ENCODE measurements at places on chromosomes 5 and 9.

DNA sequence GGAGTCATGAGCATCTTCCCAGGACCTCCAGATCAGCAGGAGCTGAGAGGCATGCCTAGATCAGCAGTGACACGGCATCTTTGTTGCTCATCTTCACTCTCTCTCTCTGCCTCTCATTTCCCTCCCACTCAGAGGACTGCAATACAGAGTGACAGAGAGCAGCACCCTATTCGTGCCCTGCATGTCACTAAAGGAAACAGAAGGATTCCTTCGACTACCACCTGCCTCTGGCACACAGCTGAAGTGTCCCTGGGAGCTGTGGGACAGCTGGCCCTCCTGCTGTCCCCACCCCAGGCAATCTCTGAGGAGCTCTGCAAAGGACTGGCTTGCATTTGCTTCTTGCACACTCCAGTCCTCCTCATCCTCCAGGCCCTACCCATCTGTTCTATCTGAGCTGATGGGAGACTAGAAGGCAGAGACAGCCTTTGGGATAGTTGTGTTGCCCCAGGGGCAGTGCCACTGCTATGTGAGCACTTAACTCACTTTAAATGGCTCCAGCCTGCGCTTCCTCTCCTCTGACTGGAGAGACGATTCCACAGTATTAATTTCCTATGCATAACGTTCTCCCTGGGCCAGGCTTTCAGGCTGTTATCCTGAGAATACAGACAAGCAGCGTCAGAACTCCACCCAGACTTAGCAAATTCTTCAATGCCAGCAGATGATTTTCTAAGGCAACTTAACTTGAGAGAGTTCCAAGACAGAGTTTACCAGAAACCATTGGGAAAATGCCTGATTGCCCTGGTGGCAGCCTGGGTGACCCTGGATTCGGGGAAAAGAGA is 167.6 kb upstream of the MAP1B start:
- no peak for DNase-seq

DNA sequence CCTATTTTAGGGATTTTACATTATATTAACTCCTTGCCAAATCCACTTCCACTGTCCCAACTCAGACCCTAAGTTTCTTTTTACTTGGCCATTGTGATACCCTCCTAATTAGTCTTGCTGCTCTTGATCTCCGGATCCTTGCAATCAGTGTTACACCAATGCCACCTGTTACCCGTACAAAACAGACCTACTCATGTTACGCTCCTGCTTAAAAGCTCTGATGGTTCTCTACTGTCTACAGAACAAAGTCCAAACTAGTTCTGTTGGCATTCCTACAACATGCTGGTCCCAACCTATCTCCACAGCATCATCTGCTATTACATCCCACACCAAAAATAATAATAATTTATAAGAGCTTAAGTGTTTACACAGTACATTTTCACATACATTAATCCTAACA is 9.8 kb downstream of the ECPAS start:
- DNase-seq, result no peak

DNA sequence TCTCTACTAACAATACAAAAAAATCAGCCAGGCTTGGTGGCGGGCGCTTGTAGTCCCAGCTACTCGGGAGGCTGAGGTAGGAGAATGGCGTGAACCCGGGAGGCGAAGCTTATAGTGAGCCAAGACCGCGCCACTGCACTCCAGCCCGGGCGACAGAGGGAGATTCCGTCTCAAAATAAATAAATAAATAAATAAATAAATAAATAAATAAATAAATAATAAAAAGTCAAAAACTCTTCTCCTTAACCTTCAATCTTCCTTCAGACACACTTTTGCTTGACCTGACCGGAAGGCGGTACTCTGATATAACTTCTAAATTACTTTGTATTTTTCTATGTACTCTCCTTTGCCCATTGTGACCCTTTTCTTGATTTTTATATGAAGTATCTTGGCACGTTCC is 302.1 kb downstream of the SLF1 start:
- no peak for DNase-seq

DNA sequence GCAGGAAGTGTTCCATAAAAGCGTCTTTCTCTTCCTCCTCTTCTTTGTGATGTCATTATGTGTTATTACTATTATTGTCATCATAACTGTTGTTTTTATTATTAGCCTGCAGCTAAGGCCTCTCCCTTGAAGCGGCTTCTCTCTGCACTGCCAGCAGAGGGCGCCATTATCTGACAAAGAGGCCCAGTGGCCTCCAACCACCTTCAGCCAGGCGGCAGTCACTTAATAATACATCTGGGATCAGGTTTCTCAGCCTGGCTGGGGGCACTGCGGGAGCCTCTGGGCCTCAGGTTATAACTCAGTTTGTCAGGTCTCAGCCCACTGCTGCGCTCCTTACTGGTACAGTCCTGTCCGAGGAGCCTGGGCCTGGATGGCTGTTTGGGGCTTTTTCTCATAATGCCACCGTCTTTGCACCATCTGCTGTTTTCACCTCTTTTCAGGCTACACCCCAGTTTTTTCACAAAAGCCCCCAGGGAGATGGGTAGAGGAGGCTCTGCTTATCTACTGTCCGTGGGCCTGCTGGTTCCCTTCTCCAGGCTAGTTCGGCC is 281.9 kb downstream of the NSG2 start:
- DNase-seq, result peak; percentile 79

DNA sequence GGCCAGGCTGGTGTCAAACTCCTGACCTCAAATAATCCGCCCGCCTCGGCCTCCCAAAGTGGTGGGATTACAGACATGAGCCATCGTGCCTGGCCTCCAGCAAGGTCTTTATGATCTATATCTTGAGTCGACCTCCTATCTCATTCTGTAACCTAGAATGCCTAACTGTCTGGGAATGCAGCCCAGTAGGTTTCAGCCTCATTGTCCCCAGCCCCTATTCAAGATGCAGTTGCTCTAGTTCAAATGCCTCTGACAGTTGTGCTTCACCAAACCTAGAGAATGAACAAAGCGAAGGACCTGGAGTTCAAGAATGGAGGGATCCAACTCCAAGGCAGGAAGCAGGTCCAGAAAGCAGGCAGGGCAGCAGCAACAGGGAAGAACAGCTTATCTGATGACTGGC is 30.8 kb downstream of the GLRX start:
- no peak for DNase-seq

- DNase-seq, result no peak
Observed at GRCh38 chr5:526456-527088, 2.3 kb upstream of the SLC9A3 start.

- no peak for DNase-seq
Observed at GRCh38 chr5:53956632-53957031, 353.7 kb downstream of the ARL15 start.

- DNase-seq, result no peak
Observed at GRCh38 chr5:59317023-59317773, 576.3 kb downstream of the PDE4D start.

- no peak for DNase-seq
Observed at GRCh38 chr9:17185481-17186029, 50.7 kb downstream of the CNTLN start.

DNA sequence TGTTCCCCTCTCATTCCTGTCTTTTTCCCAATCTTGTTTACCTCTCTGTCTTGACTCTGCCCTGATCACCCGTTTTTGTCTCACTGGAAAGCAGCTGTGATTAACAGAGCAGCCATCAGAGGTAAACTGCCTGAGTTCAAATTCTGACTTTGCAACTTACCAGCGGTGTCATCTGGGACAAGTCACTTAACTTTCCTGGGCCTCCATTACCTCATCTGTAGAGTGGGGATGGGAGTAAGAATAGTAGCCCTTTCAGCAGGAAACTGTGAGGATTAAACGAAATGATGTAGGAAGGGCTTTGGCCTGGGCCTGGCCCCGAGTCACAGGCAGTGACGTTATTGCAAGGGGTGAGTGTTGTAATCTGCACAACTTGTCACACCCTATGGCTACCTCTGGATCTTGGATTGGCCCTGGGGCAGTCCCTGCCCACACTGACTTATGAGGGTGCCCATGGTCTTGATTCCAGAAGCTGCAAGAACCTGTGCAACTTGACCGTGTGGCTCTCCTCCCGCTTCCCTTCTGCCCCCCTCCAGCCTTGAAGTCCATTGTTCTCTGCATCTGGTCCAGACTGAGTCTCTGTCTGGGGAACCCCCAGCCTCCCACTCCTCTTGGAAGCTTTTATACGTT is 657 bp upstream of the PCDH12 start:
- DNase-seq, result no peak

DNA sequence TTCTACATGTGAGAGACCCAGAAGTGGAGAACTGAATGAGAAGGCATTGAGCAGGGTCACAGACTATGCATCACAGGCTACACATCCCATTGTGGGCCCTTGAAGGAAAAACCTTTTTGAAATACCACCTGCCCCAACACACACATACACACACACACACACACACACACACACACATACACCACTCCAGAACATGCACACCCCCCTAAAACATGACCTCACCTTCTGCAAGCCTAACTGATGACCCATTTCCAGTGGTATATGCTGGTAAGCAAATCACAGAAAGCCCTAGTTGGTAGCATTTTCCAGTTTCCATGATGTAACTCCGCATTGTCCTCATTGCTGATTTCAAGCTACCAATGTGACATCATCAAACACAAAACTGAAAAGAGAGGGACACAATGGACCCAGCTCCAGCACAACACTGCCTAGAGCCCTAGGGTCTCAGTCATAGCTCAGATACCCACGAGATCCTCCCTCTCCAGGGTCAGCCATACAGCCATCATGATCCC is 36.4 kb downstream of the THBS4 start:
- no peak for DNase-seq

GRCh38 chr5:72956324-72957140 is 691 bp downstream of the FCHO2 start:
- DNase-seq, result peak; percentile 59

GRCh38 chr9:35374436-35374835 is 115.5 kb upstream of the RUSC2 start:
- DNase-seq, result no peak

DNA sequence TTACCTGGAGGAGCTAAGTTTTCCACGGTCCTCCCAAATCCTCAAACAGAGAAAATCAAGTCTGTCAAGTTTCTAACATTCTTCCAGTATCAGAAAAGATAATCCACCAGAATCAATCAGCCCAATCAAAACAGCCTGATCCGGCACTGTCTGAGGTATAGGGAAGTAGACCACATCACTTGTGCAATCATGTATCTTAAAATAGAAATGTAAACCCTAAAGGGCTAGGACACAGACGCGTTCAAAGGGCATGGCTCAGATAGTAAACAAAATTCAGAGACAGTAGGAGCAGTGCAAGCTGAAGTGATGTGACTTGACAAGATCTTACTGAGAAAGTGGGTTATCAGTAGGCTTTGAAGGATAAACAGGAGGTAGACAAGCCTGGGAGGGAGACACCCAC is 252.4 kb upstream of the DAPK1 start:
- DNase-seq, result no peak

DNA sequence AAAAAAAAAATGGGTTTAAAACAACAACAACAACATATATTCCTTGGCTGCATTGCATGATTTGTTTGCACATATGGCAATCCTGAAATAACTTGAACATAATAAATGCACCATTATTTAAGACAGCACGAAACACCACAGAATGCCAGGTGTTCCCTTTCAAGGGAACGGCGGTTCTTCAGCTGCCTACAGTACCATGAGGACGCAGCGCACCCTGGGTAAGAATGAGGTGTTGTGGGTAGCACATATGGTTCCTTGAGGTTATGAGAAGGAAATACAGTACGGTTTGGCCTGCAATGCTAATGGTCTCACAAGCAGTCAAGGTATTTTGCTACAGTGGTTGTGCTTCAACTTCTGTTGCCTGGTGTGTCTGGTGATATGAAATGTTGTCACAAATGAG is 174.8 kb downstream of the SLC12A2 start:
- no peak for DNase-seq

DNA sequence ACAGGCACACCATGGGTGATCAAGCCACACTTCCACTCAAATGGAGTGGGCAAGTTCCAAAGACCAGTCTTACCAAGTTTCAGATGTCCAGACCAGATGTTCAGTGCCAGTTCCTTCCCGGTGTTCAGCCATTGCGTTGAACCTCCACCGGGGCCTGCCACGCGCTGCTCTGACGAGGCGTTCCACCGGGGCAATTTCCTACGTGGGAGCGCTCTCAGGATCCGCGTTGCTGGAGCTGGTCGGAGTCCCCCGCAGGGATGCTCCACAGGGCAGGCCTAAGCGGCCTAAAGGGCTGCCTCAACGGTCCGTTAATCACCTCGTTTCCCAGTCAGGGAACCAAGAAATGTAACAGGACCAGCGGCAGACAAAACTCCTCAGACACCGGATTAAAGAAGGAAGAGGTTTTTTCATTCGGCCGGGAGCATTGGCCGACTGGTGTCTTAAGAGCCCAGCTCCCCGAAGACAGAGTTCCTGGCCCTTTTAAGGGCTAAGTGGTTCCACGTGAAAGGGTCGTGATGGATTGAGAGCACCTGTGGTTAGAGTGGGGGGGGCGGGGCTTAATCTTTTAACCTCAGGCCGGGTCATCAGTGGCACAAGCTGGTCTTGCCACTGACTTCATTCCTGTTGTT is 35.7 kb upstream of the PPP1R26 start:
- no peak for DNase-seq

- DNase-seq, result no peak
Observed at GRCh38 chr9:136719195-136719880, 7.0 kb downstream of the DIPK1B start.

GRCh38 chr9:122122468-122122867 is 29.4 kb upstream of the TTLL11 start:
- no peak for DNase-seq

DNA sequence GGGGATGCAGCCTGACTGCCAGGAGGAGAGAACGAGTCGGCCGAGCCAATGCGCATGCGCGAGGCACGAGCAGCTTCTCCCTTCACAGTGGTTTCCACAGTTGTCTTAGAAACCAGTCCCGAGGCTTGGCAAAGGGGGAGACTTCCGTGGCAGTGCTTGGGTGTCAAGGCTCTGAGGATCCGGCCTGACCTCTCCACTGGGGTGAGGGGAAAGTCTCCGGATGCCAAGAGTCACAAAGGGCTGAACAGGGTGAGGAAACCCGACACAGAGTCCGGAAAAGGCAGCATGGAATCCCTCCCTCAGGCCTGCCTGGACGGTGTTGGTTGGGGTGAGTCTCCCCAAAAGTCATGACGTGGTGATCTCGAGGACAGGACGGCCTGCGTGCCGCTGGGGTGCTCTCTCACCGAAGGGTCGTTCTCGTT is 475.5 kb downstream of the SPATA31A7 start:
- DNase-seq, result no peak

GRCh38 chr9:90259311-90260246 is 383.0 kb downstream of the DIRAS2 start:
- no peak for DNase-seq

GRCh38 chr5:38853753-38854470 is 8.1 kb downstream of the OSMR start:
- peak; percentile 87 for DNase-seq

DNA sequence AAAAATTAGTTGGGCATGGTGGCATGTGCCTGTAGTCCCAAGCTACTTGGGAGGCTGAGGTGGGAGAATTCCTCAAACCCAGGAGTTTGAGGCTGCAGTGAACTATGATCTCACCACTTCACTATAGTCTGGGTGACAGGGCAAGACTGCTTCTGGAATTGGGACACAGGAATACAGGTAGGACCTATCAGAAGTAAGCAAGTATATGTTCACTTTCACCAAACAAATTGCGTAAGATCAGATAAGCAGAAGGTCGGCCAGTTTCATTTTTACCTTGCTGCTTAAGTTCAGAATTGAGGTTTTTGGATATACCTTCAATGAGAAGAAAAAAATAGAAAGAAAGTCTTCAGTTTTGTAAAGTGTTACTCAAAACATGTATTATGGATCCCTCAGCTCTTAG is 171.7 kb downstream of the MAT2B start:
- DNase-seq, result no peak
